ENCODE measurements at places on chromosomes 2 and 18.

DNA sequence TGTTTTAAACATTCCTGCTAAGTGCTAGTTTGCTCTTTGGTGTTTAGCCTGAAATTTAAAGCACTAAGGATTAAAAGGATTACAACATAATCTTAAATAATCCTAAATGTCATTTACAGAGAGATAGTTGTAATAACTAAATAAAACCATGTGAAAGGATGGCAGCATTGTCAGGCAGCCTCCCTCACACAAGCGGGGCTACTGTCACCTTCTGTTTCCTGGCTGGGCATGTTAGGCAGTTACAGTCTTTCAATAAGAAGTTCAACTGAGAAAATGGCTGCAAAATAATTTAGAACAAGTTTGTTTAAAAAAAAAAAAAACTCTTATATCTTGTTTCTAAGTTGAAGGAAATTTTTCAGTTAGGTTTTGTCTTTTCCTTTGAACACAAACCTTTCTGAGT is 124.9 kb downstream of the ARHGAP15 start:
- DNase-seq: no peak

GRCh38 chr2:71516253-71516888 is 63.0 kb downstream of the DYSF start:
- DNase-seq: no peak

GRCh38 chr2:83594241-83595120 is 864.6 kb downstream of the SUCLG1 start:
- no peak for DNase-seq

GRCh38 chr2:236795169-236795860 is 225.7 kb downstream of the ACKR3 start:
- DNase-seq: no peak

DNA sequence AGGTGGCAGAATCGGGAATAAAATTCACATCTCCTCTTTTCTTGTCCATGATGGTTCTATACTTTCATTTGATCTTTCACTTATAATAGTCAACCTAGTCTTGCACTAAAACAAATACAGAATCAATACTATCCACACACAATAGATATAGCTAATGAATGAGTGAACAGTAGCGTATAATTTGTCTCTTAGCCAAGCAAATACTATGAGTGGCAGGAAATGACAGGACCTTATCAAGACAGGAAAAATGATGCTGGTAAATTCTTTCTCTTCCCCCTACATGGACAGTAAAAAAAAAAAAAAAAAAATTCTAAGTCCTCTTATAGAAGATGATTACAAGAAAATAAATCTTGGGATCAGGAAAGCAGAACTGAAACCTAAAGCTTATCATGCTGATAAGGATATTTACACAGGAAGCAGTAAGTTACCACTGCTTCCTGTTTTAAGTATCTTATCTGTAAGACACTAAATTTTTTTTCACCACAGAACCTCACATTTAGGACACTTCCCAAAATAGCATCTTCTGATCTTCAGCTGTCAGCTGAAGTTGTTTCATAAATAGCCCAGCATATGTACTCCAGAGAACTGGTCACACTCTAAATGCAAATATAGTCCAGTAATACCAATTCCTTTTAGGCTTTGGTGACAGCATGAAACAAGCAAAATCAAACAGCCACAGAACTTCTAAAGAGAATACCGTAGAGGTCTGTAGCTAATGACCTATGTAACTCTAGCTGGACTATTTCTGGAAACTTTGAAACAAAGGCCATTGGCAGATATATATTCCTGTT is 27.0 kb downstream of the IRS1 start:
- DNase-seq: no peak

- no peak for DNase-seq
Measured at GRCh38 chr2:234611209-234611608, 114.3 kb upstream of the ARL4C start.

DNA sequence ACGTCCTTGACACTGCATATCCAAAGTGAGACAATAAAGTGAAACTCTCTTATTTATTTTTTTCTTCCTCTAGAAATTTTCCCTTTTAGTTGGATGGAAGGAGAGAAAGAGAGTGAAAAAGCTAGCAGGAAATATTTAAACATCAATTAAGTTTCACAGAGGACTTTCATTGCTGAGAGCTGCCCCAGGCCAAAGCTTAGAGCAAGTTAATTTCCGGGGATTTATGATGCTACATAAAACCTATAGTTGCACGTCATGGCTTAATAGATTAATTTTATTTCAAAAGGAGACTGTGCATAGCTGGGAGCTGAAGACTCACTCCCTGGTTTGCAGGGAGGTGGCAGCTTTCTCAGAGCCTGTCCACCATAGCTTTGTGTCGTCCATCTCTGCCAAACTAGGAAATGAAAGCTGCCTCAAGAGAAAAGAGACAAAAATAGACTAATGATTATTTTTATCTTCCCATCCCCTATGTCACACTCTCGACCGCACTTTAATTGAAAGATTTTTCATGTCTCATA is 323.3 kb upstream of the RAB6C start:
- no peak for DNase-seq

GRCh38 chr2:165745916-165746315 is 48.1 kb downstream of the GALNT3 start:
- no peak for DNase-seq

DNA sequence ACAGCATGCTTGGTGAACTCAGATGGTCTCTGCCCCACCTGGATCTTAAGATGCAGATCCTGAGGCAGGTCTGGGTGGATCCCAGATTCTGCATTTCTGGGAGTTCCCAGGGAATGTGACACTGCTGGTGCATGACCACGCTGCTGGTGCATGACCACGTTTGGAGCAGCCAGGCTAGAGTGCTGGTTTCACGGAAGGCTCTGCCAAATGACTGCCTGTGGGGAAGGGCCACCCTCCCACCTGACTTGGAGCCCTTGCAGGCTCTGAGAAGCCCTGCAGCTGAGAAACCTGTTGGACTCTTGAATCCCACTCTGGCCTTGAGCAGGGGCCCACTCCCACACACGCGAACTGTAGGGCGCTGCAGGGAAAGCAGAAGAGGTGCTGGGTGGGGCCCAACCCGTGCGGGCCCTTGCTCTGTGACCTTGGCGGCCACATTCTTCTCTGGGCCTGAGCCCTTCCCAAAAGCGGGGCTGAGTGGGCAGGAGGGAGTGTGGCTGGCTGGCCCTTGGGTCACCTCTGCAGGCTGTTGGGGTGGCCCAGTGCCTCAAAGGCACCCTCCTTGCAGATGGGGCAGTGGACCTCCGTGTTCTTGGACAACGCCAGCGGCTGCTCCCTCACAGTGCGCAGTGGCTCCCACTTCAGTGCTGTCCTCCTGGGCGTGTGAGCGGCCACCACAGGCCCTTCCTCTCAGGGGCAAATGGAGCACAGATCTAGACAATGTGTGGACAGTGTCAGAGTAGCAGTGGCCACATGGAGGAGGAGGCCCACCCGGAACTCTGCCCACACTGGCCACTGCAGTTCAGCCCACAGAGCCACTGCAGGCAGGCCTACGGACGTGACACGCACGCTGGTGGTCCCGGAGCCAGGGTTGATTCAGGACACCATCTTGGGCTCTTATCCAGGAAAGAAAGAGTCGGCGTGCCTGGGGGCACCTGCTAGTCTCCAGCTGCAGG is 7.9 kb downstream of the ERFE start:
- no peak for DNase-seq

GRCh38 chr2:172968061-172968469 is 107.6 kb upstream of the MAP3K20 start:
- DNase-seq: peak; percentile 59

- no peak for DNase-seq
Measured at GRCh38 chr2:135991861-135992260, 6.4 kb upstream of the DARS1 start.

GRCh38 chr18:51171223-51171622 is 26.3 kb downstream of the MEX3C start:
- no peak for DNase-seq

GRCh38 chr2:38202713-38203445 is 126.9 kb upstream of the CYP1B1 start:
- DNase-seq: no peak

GRCh38 chr2:26541401-26542193 is 63.7 kb upstream of the OTOF start:
- DNase-seq: no peak

- DNase-seq: no peak
Measured at GRCh38 chr2:236536727-236537398, 32.8 kb upstream of the ACKR3 start.

DNA sequence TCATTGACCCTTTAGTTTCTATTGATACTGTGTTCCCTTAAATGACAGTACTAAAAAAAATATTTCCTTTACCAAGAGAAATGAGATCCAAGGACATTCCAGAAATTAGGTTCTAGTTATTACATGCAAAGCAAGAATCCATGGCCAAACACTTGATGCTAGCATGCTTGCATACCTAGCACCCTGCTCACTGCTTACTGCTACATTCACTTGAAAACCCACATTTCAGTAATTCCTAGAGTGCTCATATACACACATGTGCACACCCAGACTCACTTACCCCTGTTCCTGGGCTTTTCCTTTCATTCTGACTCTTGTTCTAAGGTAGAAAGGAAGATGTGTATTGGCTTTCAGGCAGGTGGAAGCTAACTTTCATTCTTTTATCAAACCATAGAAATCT is 395.9 kb downstream of the THSD7B start:
- no peak for DNase-seq

DNA sequence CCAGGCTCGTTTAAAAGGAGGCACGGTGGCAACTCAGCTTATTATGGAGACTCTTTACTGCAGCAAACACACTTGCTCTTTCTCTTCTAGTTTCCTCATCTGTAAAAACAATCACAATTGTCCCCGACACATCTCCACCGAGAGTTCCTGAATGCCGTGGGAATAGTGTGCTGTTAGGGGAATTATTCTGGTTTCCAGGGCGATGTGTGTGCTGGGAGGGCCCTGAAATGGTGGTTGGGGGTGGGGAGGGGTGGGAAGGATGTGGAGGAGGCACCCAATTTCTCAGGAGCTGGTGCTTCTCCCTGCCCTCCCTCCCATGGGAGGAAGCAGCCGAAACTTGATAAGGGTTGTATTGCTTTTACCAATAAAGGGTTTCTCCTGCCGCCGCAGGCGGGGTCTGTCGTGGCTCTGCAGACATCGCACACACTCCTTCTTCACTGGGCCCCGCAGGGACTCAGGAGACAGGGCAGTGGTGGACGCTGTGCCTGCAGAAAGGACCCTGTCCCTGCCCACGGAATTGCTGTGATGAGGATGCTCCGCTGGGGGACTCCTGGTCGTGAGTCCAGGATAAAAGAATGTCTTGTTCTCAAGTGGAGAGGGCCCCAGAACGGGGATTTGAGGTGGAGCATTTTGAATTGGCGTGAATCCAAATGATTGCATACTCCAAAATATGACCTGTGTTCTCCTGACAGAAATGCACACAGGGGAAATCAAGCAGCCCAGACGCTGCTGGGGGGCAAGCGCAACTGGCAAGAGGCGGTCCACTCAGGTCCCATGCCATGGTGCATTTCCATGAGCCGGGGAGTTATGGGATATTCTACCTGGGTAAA is 119.2 kb downstream of the ACKR3 start:
- DNase-seq: no peak

- DNase-seq: peak; percentile 86
Measured at GRCh38 chr18:63422087-63422863, at the start of gene VPS4B. TSS of gene VPS4B (minus strand) at chr18:63422476. CDS start at chr18:63422259, 217 bp downstream.

GRCh38 chr2:150482667-150483400 is 4.6 kb downstream of the RND3 start:
- DNase-seq: no peak

DNA sequence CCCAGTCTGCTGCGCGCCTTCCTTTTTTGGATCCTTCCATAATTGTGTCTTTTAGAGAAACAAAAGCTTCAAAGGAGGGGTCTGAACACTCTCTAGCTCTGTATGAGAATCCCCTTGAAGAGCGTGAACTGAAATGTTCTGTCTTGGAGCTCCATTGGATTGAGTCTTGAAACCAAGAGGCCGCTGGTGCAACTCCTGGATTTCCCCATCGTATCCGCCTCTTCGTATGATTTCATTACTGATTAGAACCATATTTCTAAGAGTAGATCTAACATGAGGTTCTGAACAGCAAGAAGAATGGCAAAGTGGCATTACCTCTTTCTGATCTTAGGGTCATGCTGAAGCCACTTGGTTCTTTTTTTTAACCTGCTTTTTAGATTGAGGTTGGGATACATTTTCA is 31.4 kb upstream of the NRP2 start:
- no peak for DNase-seq

DNA sequence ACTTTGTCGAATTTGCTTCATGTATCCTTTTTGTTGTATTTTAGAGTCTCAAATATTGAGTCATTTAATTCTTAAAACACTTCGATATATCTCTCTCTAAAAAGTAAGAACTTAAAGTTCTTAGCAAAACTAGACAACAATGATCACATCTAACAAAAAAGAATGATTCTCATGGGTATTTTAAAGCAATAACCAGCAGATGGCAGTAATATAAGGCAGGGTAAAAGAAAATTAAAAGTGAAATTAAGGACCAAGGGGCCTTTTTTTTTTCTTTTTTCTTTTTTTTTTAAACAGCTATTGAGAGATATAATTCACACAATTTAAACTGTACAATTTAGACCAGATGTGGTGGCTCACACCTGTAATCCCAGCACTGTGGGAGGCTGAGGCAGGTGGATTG is 9.9 kb upstream of the AOX1 start:
- no peak for DNase-seq

DNA sequence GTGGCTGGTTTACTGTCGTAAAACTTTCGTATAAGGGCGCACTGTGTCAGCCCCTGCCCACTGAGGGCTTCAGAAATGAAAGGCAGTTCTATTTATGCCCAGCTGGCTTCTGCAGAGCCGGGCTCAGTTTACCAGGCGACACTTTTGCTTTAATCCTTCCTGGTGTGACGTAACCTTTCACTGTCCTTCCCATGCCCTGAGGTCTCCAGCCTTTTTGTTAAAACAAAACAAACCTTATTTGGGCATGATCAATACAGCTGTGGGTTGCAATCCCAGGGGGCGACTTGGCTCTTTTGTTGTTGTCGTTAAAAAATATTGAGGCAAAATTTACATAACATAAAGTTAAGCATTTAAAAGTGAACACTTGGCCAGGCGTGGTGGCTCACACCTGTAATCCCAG is 85.3 kb downstream of the AGAP1 start:
- DNase-seq: no peak

Measured in HS-5 (cell line).